HuH-7 (cell line): ENCODE measurements at places on chromosomes 1 and 21.

GRCh38 chr1:92980732-92981647, 19.7 kb upstream of the DIPK1A start:
- no peak for DNase-seq

DNA sequence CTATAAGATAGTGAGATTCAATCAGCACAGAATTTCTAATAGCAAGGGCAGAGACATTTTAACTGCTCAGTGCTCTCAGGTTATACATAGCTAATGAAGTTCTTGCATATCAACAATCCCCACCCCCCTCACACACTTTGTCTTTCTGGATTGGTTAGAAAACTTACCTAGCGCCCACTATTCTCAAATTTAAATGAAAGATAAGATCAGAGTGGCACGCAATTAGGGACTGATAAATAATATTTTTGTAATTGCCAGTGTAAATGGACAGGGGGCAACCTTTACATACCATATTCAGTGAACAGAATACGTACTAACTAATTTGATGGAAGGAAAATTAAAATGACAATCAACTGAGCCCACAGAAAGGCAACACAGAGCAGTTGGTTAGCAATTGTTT, 11.7 kb downstream of the SELL start:
- no peak for DNase-seq

DNA sequence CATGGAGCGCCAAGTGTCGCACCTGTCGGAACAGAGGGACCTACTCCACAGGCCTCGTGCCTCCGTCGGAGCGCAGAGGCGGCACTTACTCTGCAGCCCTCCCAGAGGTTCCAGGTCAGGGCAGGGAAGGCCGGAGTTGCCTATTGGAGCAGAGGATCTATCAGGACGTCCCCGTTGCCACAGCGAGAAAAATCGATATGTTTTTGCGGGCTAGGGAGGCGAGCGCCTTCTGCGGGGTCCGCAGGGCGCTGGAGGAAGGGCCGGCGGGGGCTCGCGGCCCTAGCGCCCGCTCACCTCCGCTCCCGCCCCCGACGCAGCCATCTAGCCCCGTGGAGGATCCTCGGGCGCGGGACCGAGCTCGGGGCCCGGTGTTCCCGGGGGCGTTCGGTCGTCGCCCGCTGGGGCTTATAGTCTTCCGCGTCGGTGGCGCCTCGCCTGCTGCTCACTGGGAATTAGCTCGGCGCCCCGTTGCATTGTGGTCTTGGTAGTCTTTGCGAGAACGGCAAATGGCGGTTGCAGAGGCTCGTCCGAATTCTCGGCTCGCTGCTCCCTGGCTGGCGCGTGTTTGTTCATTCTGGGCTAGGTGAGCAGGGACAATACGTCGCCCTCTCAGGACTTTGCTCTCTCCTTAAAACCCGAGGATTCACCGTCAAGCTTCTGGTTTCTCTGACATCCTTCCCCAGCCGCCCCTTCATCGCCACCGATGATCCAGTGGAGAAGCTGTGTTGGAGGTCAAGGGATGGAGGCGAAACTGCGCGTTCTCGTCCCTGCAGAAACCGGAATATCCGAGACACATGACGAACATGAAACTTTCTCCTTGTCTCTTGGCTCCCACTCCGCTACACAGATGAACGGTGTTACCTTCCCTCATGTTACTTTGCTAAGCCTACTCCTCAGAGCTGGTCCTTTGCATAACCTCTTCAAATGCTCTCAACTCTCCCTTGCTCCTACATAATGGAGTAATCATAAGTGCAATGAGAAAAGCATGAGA, at the start of gene JTB:
Gene JTB (minus strand): TSS at position 425 of the 991 bp plus-strand sequence. CDS start 422 bp downstream, at position 3.
- DNase-seq: peak; percentile 84

DNA sequence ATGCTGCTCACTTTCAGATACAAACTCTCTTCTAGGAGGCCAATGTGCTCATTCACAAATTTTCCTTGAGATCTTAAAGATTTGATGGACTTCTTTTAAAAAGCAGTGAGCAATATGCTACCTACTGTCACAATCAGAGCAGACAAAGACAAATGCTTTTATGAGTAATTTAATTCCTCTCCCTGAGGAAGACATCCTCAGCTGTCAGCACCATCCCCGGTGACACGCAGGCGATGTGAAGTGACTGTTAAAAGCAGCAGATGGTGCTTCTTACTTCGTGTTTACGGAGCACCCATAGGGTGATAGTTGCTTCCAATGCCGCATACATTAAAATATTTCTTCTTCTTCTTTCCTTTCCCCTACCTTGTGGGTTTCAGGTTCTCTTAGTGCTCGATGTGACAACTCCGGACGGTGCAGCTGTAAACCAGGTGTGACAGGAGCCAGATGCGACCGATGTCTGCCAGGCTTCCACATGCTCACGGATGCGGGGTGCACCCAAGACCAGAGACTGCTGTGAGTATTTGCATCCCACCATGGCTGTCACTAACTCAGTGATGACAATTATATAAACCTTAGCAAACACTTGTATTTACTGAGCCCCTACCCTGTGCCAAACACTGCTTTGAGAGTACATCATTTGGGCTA, 29.1 kb downstream of the LAMC2 start:
- DNase-seq: no peak

DNA sequence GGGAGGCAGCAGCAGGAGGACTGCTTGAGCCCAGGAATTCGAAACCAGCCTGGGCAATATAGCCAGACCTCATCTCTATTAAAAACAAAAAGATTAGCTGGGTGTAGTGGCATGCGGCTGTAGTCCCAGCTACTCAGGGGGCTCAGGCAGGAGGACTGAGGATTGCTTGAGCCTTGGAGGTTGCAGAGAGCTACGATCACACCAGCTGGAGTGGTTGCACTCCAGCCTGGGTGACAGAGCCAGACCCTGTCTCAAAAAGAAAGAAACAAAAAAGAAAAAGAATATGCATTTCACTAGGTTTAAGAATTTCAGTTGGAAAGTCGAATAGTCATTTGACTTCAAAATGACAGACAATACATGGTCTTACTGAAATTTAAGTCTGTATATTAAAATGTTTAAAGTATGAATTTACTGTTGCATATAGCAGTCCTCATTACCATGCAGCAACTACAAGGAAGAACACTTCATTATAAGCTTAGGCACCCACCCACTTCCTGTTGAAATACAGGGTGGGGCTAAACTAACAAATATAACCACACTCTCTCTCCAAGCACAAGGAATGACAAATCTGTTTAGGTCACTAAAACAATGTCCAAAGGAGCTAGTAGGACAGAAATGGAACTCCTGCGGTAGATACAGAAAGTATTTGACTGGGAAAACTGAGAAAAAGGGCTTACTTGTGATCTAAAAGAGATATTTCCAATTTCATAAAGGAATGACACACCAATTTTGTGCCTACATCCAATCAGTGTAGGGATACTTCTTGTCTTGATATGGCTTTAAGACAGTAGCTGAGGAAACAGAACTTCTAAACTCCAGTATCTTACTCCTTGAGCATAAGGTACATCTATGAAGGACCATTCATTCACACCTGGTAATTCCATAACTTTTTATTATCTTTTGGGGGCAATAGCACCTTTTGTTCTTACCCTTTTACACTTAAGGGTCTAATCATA, 44.1 kb downstream of the GPR3 start:
- peak; percentile 55 for DNase-seq

DNA sequence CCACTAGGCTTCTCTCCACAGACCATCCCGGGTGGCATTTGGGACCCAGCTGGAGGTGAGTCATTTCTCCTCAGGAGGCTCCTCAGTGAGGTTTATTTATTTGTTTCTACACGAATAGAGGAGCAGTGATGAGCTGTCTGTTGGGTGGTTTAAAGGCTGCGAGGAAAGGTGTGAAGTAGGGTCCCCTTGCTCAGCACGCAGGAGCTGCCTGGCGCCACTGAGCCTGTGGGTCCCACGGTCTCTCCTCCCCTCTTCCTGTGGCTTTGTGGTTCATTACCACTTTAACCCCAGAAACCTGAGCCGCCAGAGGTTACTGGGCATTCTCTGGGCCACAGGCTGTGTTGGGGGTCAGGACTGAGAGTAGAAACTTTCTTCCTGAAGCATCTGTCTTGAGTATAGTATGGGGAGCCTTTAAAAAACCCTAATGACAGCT, 39.9 kb downstream of the IL6R start:
- DNase-seq: no peak

DNA sequence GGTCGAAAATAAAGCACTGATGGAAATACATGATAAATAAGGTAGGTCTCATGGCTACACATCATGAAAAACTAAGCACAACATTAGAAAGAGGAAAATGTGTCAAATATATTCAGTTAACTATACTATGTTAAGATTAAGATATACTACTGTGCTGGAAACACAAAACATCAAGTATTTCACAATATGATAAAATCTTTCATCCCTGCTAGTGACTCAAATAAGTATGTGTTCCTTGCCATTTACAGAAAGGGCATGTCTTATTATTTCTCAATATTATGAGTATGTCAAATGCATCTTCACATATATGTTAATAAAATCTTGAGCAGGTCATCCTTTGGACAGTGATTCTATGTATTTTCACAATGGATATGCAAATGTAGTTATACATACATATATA, 1260.1 kb upstream of the ADGRL2 start:
- no peak for DNase-seq

- DNase-seq: peak; percentile 24
Measured at GRCh38 chr1:54052431-54052933, 522 bp downstream of the TMEM59 start.

- no peak for DNase-seq
Measured at GRCh38 chr1:155013632-155014031, 11.0 kb downstream of the ZBTB7B start.

GRCh38 chr1:218429301-218429700, 84.2 kb downstream of the TGFB2 start:
- no peak for DNase-seq

- no peak for DNase-seq
Measured at GRCh38 chr21:28345934-28346333, 646.7 kb downstream of the LTN1 start.

- no peak for DNase-seq
Measured at GRCh38 chr1:196098000-196098399, 510.2 kb downstream of the KCNT2 start.

DNA sequence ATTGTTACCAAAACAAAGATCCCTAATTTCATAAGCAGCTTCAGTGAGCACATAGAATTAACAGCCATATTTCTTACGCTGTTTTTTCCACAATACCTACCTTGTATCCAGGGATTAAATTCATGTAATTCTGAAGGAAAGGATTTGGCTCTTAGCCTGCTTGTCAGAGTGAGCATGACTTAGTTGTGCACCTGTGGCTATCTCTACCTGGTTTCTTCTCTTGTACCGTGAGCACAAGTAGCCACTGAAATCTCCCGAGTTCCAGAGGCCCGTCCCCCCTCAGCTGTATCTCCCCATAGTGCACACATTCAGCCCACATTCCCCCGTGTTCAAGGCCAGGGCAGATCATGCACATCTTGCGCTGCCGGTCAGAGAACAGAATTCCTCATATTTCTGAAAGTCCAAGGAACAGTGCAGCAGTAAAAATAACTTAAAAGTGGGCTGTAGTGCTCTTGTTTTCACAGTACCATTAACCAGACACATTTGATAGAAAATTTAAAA, 2.3 kb downstream of the TENT5C start:
- DNase-seq: no peak

- DNase-seq: no peak
Measured at GRCh38 chr1:183609313-183609712, 19.1 kb upstream of the NCF2 start.

DNA sequence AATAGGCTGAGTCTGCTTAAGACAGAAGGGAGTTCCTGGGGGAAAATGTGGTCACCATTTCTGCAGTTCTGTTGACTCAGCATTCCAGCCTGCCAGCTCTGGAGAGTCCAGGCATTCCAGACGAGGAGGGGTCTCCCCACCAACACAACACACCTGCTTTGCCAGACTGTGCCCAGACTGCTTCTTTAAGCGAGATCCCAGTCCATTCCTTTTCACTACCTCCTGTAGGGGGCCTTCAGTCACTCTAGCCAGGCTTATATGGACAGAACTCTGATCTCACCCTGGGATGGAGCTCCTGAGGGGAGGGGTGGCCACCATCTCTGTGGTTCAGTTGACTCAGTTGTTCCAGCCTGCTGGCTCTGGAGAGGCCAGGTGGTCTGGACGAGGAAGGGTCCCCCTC, 48.5 kb downstream of the UBE2U start:
- DNase-seq: no peak

DNA sequence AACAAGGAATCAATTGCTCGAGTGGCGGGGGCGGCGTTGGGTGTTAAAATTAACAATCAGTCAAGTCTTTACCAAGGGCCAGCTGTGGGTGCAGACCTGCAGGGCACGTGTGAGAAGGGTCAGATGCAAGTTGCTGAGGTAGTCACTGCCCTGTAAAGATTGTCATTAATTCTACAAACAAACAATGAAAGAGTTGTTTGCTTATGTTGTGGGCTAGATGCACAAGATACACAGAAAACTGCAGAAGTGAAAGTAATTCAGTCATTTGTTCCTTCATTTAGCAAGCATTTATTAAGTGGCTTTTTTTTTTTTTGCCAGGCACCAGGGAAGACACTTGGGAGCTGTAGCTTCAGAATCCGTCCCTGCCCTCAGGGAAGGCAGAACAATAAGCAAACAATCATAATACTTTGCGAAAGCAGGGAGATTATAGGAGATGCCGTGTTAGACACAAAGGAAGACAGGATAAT, 79.5 kb downstream of the NR5A2 start:
- DNase-seq: no peak
